CD4-positive, alpha-beta T cell treated with Interleukin-17A for 4 hours (primary cell): ENCODE measurements at places on chromosomes 5 and 9.

DNA sequence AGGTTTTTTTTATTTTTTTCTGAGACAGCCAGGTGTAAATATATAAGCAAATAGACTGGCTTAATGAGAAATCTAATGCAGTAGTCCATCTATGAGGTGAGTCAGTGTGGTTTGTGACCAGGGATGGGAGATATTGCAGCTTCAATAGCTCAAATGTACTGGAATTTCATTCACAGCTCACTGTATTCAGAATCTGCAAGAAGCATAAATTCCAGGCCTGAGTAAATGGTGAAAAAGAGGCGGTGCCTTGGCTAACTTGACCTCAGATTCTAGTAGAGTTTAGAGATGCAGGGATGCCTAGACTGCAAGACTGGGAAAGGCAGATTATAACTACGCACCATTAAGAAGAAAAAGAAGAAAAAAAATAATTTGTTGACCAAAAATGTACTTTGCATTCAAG, 151.9 kb upstream of the SMC2 start:
- no peak for DNase-seq

- DNase-seq: no peak
Measured at GRCh38 chr5:84057211-84057610, 327.5 kb downstream of the EDIL3 start.

DNA sequence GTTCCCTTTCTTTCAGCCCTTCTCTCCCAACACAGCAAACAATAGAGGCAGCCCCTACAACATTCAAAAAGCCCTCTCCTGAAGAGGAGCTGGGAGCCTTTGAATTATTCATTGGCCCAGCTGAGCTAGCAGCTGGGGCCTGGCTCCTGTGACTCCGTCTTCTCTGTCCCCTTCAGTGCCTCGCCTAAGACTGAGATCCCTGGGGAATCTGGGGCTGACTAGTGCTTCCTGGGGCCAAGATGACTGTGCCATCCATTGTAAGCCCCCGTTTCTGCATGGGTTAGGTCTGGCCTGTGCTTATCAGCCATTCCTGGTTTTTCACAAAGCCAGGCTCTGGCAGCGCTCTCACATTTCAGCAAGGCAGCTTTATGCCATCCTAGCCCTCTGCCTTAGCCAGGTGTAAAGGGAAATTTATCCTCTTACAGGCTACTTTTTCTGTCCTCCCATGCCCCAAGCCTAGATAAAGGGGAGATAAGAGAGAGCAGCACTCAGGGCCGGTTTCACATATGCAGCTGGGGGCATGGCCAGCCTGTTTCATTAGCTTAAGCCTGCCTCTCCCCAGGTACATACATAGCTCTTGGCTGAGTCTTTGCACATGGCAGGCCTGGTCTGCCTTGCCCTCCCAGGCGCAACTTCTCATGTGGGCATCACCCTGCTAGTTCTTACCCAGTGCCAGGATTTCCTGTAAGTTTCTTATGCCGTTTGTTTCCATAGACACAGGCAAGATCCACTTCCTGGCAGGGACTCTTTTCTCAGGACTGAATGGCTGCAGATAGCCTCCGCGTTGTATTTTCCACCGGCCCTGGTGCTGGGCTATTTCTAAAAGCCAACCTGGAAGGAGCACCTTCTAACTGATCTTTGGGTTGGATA, 15.8 kb downstream of the PTPA start:
- DNase-seq: no peak

- no peak for DNase-seq
Measured at GRCh38 chr5:10567781-10568321, 4.0 kb downstream of the ANKRD33B start.

- no peak for DNase-seq
Measured at GRCh38 chr5:140403613-140404012, 2.0 kb downstream of the ANKHD1 start.
